ENCODE measurements at places on chromosomes 11 and 22.

GRCh38 chr22:40498420-40499208 is 128.2 kb downstream of the SGSM3 start:
- H3K27me3 ChIP-seq = no peaks in the 10 kb centered on the region
- H3K4me3 ChIP-seq = no peak overlapping the region
- no peak for DNase-seq
- no peak overlapping the region for H3K27ac ChIP-seq
- H3K4me1 ChIP-seq = no peaks in the 10 kb centered on the region

DNA sequence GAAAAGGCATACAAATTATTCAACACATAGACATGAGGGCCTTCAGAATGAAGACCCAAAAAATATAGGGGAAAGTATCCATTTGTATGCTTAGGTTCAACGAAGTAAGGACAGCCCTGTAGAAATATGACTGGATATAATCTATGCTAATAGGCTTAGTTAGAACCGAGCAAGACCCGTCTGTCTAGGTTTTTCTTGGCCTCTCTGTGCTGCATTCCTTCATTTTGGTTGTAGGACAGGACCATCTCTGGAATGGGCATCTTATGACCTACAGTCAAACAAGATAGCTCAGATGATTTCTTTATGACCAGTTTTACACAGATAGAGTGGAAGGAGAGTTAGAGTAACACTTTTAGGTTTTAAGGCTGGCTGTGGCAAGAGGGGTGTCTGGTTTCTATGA is 5.6 kb upstream of the MS4A7 start:
- no peaks in the 10 kb centered on the region for H3K36me3 ChIP-seq
- H3K27ac ChIP-seq = no peak overlapping the region
- no peaks in the 10 kb centered on the region for H3K27me3 ChIP-seq
- H3K4me1 ChIP-seq = peaks cover 10% of the 10 kb centered on the region
- no peak overlapping the region for H3K4me3 ChIP-seq

DNA sequence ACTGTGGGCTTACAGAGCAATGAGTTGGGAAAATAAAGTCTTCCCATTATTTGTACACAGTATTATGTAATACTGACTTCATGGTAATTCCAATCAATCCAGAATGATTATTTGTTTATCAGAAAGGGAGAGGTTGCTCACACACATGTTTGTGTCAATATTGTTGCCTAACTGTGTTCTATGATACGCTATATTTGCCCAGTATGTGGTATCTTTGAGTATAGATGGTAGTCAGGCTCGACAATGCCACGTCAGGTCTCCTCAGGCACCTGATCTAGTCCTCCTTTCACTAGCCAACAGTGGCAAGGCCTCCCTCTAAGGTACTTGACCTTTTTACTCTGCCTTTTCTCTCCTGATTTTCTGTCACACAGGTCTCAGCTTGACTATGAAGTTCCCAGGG is 5.3 kb downstream of the DNHD1 start:
- no peak for DNase-seq
- H3K27me3 ChIP-seq = no peaks in the 10 kb centered on the region
- H3K36me3 ChIP-seq = peaks cover 36% of the 10 kb centered on the region
- H3K4me3 ChIP-seq = no peak overlapping the region
- H3K27ac ChIP-seq = no peak overlapping the region

- no peak overlapping the region for H3K27ac ChIP-seq
- H3K4me1 ChIP-seq = peaks cover 36% of the 10 kb centered on the region
- no peaks in the 10 kb centered on the region for H3K27me3 ChIP-seq
Observed at GRCh38 chr11:47991894-47992293, 11.5 kb downstream of the PTPRJ start.

GRCh38 chr11:118635237-118635591 is 27.8 kb downstream of the PHLDB1 start:
- H3K27ac ChIP-seq = no peak overlapping the region
- DNase-seq = no peak
- no peaks in the 10 kb centered on the region for H3K36me3 ChIP-seq
- no peaks in the 10 kb centered on the region for H3K27me3 ChIP-seq

GRCh38 chr22:49724030-49724892 is 103.4 kb downstream of the BRD1 start:
- no peaks in the 10 kb centered on the region for H3K36me3 ChIP-seq
- peak overlapping the region; percentile 5 for H3K27ac ChIP-seq
- peaks cover 17% of the 10 kb centered on the region for H3K4me1 ChIP-seq
- peak; percentile 57 for DNase-seq

All from natural killer cell (primary cell).